ENCODE measurements at places on chromosomes 11 and 22. TPM values are rescaled to one million over a fixed set of nuclear protein-coding genes. Genes with fewer than 3 reads are reported as not detected.

DNA sequence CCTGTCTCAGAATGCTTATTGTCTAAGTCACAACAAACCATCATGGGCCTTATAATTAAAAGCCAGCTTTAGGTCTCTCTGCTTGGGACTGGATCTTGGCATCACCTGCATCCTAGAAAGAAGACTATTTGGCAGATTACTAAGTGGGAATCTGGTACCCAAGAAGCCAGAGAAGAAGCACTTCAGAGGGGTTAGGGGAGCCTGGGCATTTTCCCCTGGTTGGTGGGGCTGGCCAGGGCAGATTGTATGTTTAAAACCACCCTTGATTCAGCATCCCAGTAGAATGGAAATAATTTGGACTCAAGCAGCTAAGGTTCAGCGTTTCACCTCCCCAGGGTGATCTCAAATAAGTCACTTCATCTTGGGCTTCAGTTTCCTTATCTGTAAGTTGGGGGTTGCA is 193.7 kb downstream of the MIAT start:
- peaks cover 3% of the 10 kb centered on the region for H3K4me1 ChIP-seq
- H3K27me3 ChIP-seq = no peaks in the 10 kb centered on the region
- H3K36me3 ChIP-seq = no peaks in the 10 kb centered on the region
- no peak for DNase-seq
- no peak overlapping the region for H3K4me3 ChIP-seq
- H3K27ac ChIP-seq = no peak overlapping the region

DNA sequence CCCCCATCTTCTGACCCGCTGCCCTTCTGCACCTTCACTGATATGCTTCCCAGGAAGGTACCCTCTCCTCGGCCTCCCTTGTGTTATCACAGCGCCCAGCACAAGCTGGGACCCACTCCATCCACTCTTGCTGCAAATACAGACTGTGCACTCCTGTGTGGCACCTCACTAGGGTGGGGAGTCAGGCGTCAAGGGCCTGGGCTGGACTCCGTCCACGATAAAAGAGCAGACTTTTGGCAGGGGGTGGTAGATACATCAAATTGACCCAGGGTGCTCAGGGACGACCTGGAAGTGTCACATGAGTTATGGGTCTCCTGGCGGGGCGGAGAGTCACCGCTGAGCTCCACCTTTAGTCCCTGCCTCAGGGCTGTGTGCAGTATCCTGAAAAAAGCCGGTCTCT is 908 bp downstream of the TRPM5 start:
- DNase-seq = no peak
- no peak overlapping the region for H3K4me3 ChIP-seq
- H3K27me3 ChIP-seq = peaks cover 86% of the 10 kb centered on the region
- no peaks in the 10 kb centered on the region for H3K36me3 ChIP-seq

GRCh38 chr22:25628494-25628893 is 64.0 kb downstream of the GRK3 start:
- H3K4me3 ChIP-seq = no peak overlapping the region
- no peak for DNase-seq
- no peak overlapping the region for H3K27ac ChIP-seq
- H3K27me3 ChIP-seq = peaks cover 2% of the 10 kb centered on the region

TMEM191B gene
- total RNA-seq = 2.7 TPM

DNA sequence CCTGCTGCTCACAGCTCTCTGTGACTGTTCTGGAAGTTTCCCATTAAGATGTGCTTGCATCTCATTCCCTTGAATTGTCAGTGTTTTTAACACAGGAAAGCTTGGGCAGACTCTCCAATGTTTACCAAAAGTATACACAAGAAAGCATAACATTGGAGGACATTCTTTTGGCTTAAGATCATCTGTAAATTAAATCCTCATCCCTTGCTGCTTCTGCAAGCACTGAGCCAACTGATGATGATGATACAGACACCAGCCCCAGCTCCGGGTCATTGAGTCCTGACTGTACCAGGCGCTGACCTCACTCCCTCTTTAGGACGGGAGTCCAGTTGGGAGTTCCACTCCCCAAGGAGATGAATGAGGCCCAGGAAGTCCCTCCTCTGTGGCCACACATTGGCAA is 23.8 kb downstream of the CD82 start:
- no peak for DNase-seq
- H3K36me3 ChIP-seq = no peaks in the 10 kb centered on the region
- peaks cover 10% of the 10 kb centered on the region for H3K4me1 ChIP-seq
- H3K27me3 ChIP-seq = no peaks in the 10 kb centered on the region
- no peak overlapping the region for H3K27ac ChIP-seq
- no peak overlapping the region for H3K4me3 ChIP-seq

FJX1 gene
- total RNA-seq = 11.0 TPM

SNRPD3 gene
- 198 TPM for total RNA-seq

DNA sequence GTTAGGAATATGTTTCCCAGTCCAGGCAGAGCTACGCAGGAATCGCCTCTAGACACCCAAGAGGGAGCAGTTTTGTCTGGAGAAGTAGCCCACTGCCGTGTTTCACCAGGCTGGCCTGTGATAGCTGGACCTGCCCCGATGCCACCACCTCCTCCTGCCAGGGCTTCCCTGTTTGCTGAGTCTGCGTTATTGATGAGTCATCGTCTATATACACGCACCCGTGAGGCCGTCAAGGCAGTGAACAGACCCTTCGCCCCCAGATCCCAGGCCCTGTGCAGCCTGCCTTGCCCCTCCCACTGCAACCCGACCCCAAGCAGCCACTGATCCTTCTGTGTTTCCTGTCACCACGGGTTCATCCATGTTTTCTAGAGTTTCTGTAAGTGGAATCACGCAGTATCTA is 141.9 kb downstream of the IGLL1 start:
- H3K4me3 ChIP-seq = no peak overlapping the region
- no peak overlapping the region for H3K27ac ChIP-seq
- no peak for DNase-seq
- H3K4me1 ChIP-seq = peaks cover 10% of the 10 kb centered on the region
- peaks cover 2% of the 10 kb centered on the region for H3K27me3 ChIP-seq

GRCh38 chr11:1574238-1574932 is 2.3 kb upstream of the DUSP8 start:
- peaks cover 67% of the 10 kb centered on the region for H3K27me3 ChIP-seq
- peak; percentile 66 for DNase-seq
- H3K36me3 ChIP-seq = peaks cover 3% of the 10 kb centered on the region
- H3K4me1 ChIP-seq = peaks cover 2% of the 10 kb centered on the region
- no peak overlapping the region for H3K27ac ChIP-seq
- H3K4me3 ChIP-seq = peak overlapping the region; percentile 48
